ENCODE measurements at places on chromosomes 11 and 22. TPM values are rescaled to one million over a fixed set of nuclear protein-coding genes. Genes with fewer than 3 reads are reported as not detected.

Gene LARGE2
- 0.16 TPM for total RNA-seq

- DNase-seq, result no peak
These were observed 178.4 kb upstream of the E2F8 start for GRCh38 chr11:19419021-19419750.

DNA sequence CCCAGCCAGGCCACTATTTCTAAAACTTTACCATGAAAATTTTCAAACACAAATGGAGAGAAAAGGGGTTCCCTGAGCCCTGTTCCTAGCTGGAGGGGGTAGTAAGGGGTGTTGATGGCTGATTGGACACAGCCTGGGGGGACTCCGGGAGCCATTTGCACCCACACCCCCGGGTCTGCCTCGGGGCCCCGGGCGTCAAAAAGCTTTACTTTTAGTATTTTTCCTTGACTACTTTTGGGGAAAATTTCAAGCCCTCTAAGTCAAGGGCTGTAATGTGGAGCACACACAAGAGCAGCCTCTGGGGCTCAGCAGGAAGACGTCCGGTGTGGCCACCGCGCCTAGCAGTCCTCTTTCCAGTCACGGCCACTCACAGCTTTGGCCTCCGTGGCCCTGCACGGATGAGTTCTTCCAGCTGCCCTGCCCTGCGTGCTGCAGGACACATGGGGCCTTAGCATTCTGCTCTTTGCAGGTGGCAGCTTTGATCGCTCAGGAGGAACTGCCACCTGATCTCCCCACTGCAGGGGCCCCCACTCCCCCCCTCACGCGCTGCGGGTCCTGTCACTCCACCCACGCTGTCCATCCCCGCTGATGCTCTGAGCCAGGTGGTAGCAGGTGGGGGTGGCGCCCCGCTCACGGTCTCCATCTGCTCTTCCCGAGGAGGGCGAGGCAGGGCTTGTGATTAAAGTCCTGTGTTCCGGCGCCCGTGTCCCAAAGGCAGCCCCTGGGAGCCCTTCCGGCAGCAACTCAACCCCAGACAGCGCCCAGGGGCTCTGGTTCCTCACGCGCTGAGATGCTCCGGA, 14.4 kb downstream of the RNH1 start:
- no peak for DNase-seq

Gene IRAG1
- 1.4 TPM for total RNA-seq

Gene SCGB1A1
- not detected for total RNA-seq

DNA sequence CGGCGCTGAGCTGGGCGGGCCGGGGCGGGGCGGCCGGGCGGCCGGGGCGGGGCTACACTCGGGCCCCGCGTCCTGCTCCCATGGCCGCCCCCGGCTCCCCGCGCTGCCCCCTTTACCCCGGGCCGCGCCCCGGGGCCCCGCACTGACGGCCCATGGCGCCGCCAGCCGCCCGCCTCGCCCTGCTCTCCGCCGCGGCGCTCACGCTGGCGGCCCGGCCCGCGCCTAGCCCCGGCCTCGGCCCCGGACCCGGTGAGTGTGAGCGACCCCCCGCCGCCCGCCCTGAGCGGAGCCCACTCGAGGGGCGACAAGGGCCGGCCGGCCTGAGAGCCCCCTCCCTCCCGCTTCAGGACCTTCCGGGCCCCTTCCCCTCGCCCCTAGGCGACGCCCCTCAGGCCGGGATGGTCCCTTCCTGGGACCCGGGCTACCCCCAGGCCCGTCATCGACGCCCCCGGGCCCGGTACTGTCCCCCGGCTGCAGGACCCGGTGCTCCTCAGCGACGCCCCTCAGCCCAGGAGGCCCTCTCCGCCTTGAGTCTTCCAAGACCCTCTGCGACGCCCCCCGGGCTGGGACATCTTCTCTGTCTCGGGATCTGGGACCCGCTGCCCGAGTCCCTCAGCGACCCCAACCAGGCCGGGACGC, at the start of gene KREMEN1:
KREMEN1 (plus strand) TSS at position 57 of the 639 bp plus-strand sequence; CDS start at position 153, 96 bp downstream.
- DNase-seq, result no peak

- no peak for DNase-seq
These were observed 684.5 kb downstream of the FAM181B start for GRCh38 chr11:82049199-82049598.

- no peak for DNase-seq
These were observed 19.6 kb downstream of the PRR14L start for GRCh38 chr22:31730344-31730711.

GRCh38 chr22:43412808-43413795, 1.3 kb downstream of the MPPED1 start:
- DNase-seq, result no peak

Gene NCR3LG1
- 12.0 TPM for total RNA-seq

Data from occipital lobe (tissue), 3 donors.